ENCODE measurements at places on chromosomes 5 and 9.

DNA sequence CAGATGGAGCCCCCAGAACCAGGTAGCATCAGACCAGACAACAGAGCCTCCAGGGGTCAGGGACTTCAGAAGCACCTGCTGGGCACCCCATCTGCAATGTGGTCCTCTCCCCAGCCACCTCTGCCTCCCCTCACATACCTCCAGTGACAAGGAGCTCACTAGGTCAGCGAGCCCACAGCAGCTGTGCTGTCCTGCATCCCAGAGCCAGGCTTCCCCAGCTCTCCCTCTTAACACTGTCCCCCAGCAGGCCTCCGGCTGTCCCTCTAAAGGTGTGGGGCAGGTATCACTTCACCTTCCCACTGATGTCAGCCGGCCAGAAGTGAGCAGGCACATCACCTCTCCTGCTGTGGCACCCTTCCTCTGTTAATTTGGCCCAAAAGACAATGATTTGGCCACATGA, 83.6 kb downstream of the LMX1B start:
- no peak for DNase-seq

- DNase-seq, result no peak
Measured at GRCh38 chr5:174575043-174575442, 149.3 kb upstream of the MSX2 start.

DNA sequence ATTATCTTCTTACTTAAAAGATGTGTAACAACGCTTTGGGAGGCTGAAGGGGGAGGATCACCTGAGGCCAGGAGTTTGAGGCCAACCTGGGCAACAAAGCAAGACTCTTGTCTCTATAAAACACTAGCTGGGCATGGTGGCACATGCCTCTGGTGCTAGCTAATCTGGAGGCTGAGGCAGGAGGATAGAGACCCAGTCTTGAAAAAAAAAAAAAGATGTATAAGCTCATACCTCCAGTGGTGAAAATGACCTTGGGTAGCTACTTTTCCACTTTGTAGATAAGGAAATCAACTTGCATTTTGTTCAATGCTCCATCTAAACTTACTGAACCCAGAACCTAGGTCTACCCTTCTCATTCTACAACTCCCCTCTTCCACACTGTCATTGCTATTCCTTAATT, 16.6 kb downstream of the ARRDC3 start:
- DNase-seq, result no peak

- peak; percentile 87 for DNase-seq
Measured at GRCh38 chr5:172111852-172112225, 76.2 kb downstream of the STK10 start.

- DNase-seq, result peak; percentile 38
Measured at GRCh38 chr9:87280421-87280820, 217.2 kb upstream of the DAPK1 start.

- DNase-seq, result no peak
Measured at GRCh38 chr9:133991214-133991921, 756 bp downstream of the VAV2 start.

DNA sequence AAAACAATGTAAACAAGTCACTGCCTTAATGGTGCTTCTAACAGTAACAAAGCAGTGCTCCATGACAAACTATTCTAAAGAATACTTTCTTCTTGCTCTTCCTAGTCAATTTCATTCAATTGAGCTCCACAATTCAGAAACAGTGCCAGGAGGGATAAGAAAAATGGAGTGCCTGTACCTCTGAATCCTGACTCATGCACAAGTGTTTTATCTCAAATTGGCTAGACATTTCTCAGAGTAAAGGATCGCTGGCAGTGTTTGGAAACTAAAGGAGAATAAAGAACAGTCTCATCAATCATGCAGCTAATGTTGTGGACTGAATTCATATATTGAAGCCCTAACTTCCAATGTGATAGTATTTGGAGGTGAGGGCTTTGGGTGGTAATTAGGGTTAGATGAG, 27.6 kb downstream of the SLC25A51 start:
- DNase-seq, result peak; percentile 47

GRCh38 chr9:38063363-38063707, 5.7 kb downstream of the SHB start:
- DNase-seq, result no peak

DNA sequence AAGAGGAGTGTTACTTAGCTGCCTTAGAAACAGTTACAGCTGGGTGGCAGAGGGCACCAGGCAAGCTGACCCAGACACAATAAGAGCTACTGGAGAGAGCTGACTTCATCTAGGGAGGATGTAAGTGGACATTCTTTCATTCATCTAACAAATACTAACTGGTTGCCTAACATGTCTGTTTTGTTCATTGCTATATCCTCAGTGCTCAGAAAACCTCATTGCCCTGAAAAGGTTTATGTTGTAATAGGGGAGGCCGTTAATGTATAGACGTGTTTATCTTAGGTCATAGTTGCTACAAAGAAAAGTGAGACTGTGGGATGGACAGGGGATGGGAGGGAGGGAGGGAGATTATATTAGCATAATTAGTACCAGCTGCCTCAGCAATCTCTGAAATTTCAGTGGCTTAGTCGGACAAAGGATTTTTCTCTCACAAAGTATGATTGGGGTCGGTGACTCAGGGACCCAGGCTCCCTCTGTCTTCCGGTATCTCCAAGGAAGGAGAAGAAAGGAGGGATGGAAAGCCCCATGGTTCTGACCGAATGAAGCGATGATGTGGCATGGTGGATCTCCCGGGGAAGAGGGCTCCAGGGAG, 2.6 kb upstream of the SNX18 start:
- DNase-seq, result peak; percentile 63

DNA sequence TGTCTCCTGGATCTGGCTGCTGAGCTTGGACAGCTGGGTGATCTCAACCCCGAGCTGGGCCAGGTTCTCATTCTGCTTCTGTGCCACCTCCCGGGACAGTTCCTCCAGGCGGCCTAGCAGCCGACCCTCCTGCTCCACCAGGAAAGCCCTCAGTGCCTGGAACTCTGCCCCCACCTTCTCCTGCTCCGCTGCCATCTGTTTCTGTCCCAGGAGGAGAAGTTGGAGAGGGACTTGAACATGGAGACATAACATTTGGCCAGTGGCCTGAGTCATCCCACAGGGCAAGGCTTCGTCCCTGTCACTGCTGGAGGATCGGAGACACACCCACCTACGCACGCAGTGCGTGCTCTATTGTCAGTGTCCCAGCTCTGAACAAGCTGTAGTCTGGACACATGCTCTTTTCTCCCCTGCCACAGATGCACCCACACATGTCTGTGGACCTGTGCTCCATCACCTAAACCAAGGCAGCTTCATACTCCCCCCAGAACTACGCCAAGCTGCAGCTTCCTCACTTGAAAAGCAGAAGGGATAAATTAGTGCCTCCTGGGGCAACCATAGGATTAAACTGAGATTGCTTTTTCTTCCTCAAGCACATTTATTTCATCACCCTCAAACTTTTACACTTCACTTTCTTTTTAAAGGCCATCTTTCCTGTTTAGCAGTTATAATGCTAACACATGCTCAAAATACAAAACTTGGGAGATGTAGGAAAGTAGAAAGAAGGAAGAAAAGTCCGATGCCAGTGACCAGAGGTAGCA, 4.9 kb downstream of the TRIM7 start:
- no peak for DNase-seq

- DNase-seq, result peak; percentile 25
Measured at GRCh38 chr9:133658442-133659431, 22.6 kb downstream of the DBH start.

DNA sequence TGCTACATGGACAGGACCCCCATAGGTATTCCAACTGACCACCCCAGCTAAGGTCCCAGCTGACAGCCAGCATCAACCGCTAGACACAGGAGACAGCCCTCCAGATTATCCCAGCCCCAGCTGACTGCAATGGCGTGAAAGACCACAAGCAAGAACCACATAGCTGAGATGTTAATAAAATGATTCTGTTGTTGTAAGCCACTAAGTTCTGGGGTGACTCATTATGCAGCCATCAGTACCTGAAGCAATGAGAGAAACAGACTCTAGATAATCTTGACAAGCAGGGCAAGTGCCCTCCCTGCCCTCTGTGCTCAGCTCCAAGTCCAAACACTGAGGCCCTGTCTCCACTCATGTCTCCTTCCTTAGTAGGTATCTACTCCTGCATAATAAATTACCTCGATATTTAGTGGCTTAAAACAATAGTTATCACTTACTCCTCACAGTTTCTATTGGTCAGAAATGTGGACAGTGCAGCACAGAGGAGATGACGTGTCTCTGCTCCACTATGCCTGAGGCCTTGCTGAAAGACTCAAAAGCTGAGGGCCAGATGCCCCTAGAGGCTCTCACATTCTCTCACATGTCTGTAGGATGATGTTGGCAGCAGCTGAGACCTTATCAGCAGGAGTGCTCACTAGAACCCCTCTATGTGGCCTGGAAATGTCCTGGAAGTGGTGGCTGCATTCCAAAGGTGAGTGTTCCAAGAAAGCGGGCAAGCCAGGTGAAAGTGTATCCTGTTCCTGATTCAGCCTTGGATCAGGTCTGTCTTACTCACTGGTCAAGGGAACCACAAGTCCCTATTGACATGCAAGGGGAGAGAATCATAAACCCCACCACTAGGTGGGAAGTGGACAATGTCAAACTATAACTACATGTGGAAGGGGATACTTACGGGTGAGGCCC, 2.5 kb downstream of the MGAT1 start:
- DNase-seq, result peak; percentile 58

GRCh38 chr5:150116667-150117400, 30.5 kb upstream of the CSF1R start:
- no peak for DNase-seq

DNA sequence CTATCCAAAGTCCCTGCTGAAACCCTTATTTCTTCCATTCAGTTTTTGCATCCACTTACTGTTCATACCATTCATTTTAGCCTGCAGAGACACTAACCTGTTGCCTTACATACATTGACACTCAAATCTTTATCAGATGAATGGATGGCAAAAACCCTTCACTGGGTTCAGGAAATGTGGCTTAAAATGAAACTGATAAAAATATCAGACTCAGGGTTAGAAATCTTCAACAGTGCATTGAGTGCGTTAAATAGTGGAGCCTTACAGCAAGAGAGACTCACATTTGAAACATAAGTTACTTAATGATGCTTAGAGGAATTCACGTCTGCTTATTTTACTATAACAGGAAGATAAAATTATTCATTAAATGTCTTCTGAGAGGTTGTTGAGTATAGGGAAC, 28.0 kb upstream of the BNC2 start:
- no peak for DNase-seq

GRCh38 chr5:175654339-175654738, 3.5 kb upstream of the HRH2 start:
- DNase-seq, result no peak

GRCh38 chr5:68304421-68305052, 89.0 kb downstream of the PIK3R1 start:
- DNase-seq, result no peak

DNA sequence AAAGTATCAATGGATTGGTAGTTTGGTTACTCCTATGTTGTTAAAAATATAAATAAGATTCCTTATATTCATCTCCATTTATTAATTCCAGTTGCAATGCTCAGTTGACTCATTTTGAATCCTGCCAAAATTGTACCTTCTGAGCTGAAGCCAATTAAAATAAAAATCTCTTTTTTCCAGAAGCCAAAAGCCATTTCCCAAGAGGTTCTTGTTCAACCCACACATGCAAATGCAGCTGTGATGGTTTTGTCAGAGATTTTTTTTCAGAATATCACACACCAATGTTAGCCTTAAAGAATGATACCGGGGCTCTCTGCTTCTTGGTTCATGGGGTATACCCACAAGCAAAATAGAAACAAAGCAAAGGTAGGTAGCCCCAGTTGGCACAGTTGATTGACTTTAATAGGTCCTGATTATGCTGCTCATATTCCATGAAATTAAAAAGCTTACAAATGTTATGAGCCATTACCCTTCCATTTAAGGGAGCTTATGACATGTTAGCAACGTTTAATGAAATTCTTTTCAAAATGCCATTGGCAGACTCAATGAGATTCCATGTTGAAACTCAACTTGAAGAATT, 208.0 kb downstream of the SGCD start:
- no peak for DNase-seq

DNA sequence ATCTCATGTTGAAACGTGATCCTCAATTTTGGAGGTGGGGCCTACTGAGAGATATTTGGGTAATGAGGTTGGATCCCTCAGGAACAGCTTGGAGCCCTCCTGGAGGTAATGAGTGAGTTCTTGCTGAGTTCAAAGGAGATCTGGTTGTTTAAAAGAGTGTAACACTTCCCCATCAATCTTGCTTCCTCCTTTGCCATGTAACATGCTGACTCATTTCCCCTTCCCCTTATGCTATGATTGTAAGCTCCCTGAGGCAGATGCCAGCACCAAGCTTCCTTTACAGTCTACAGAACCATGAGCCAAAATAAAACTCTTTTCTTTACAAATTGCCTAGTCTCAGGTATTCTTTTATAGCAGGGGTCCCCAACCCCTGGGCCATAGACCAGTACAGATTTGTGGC, 352.3 kb downstream of the SLCO4C1 start:
- DNase-seq, result no peak

- no peak for DNase-seq
Measured at GRCh38 chr9:132588098-132588497, 5.7 kb downstream of the BARHL1 start.

- no peak for DNase-seq
Measured at GRCh38 chr5:180133060-180133459, 61.5 kb upstream of the RNF130 start.

GRCh38 chr9:34500623-34501267, 22.0 kb downstream of the ENHO start:
- peak; percentile 48 for DNase-seq

GRCh38 chr9:127290561-127291065, 26.0 kb downstream of the GARNL3 start:
- DNase-seq, result no peak

- no peak for DNase-seq
Measured at GRCh38 chr5:139668064-139668880, 20.1 kb downstream of the CXXC5 start.

- DNase-seq, result peak; percentile 38
Measured at GRCh38 chr5:171299851-171300250, 9.2 kb upstream of the TLX3 start.

GRCh38 chr9:131658377-131659129, 81.3 kb downstream of the RAPGEF1 start:
- DNase-seq, result peak; percentile 90

DNA sequence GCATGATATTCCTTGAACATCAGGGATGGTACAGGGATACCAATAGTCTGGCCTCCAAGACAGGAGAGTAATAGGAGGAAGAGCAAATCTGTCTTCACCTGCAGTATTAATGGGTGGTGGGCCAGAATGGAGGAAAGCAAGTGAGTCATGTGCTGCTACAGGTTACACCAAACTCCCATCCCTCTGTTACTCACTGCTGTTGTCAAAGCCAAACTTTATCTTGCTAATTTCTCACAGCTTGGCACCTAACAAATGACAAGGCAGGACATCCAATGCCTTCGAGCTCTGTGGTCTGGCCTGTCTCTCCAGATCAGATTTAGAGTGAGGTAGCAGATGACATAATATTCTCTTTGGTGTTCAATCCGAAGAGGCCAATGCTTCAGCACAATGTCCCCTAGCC, 26.8 kb downstream of the PLAC8L1 start:
- DNase-seq, result no peak

All from fibroblast of pulmonary artery (primary cell).